ENCODE measurements at places on chromosomes 1 and 21. TPM values are rescaled to one million over a fixed set of nuclear protein-coding genes. Genes with fewer than 3 reads are reported as not detected.

The MRPL37 gene
- total RNA-seq: 84.6 TPM

- no peaks in the 10 kb centered on the region for H3K4me1 ChIP-seq
- no peak for DNase-seq
- H3K27me3 ChIP-seq: no peaks in the 10 kb centered on the region
- no peak overlapping the region for H3K4me3 ChIP-seq
- H3K36me3 ChIP-seq: no peaks in the 10 kb centered on the region
Observed at GRCh38 chr1:76090283-76091203, 16.0 kb downstream of the ST6GALNAC3 start.

The CELA2A gene
- not detected for total RNA-seq

DNA sequence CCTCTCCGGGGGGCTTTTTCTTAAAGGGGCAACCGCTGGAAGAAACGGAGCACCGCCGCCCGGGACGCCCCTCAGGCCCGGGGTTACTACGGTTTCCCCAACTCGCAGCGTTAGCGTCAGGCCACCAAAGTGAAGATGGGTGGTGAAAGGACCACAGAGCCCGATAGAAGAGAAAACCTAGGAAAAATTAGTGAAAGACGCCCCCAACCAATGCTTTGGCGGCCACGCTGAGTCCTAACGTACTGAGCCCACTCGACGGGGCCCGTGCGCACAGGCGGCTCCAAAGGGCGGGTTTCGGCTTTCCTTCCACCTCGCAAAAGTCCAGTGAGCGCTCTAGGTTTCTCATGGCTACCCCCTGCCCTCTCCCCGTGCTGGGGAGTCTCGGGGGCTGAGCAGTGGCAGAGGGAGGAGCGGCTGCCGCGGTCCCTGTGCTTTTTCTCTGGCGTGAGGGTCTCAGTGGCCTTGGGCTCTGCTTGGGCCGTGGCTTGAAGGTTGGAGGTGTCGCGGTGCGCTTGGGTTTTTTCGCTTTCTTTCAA is 12.2 kb upstream of the SPEN start:
- H3K27me3 ChIP-seq: no peaks in the 10 kb centered on the region
- H3K36me3 ChIP-seq: no peaks in the 10 kb centered on the region
- H3K4me1 ChIP-seq: peaks cover 12% of the 10 kb centered on the region
- peak overlapping the region; percentile 61 for H3K4me3 ChIP-seq
- DNase-seq: peak; percentile 68

GRCh38 chr1:24055681-24056080 is 56.3 kb downstream of the MYOM3 start:
- H3K4me3 ChIP-seq: no peak overlapping the region
- H3K36me3 ChIP-seq: no peaks in the 10 kb centered on the region

The P3H1 gene
- 57.8 TPM for total RNA-seq

DNA sequence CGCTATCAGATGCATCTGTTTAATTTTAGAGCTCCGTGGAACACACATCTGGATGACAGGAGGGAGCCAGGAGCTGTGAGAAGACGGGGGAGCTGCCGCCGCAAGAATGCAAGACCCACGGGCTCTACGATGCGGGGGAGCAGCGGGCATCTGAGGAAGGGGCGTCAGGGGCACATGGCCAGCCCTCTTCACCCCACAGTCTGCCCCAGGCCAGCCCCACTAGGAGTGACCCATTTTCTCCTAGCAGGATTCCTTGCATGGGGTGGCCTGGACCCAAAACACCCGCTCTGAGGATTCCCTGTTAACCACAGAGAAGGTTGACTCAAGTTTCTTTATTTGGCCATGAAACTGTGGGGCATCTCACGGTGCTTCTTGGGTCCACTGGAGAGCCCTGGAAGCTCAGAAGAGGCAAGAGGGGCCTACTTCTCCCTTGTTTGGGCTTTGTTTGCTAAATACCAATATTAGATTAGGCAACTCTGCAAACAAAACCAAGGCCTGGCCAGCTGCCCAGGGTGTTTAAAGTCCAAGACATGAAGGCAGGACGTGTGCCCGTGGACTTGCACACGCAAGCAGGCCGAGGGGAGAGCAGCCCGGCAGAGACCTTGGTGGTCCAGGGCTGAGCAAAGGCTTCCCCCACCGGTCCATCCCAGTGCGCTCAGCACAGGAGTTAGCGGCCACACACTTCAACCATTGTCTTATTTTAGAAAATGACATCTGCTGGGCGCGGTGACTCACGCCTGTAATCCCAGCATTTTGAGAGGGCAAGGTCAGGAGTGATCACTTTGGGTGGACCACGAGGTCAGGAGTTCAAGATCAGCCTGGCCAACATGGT is 89.8 kb downstream of the DHRS3 start:
- no peaks in the 10 kb centered on the region for H3K27me3 ChIP-seq
- no peak for DNase-seq
- H3K4me1 ChIP-seq: no peaks in the 10 kb centered on the region
- no peak overlapping the region for H3K27ac ChIP-seq
- no peak overlapping the region for H3K4me3 ChIP-seq

DNA sequence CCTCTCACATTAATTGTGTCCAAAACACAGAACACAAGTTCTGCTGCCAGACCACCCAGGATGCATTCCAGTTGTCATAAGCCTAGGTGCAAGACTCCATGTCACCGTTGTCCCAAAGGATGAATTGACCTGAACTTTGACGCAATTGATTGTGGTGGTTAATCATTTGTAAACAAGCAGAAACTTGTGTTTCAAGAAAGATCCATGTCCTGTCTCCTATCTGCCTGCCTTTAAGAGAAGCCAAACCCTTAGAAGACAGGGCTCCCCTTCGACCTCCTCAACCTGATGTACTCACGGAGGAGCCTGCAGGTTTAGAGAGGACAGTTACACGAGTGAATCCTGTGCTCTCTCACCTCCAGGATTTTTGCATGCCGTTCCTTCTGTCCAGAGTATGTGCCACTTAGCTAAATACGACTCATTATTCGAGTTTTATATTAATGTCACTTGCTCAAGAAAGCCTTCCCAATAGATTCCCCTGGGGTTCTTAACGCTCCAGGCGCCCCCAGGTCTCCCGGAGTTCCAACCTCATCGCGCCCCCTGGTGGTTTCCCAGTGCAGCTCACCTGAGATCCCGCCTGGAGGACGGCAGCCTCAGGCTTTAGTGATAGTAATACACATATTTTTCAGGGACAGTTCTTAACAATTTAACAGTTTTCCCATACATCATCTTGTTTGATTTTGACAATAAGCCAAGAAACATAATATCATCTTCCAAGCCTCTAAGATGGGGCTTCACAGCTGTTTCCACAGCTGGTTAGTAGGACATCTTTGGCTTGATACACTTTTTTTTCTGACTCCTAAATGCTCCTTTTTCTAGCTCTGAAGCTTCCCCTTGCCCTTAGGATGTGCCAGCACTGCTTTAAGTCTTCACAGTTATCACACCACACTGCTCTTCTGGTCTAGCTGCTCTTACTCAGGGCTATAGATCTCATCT is 2.4 kb upstream of the C8B start:
- DNase-seq: peak; percentile 67
- peaks cover 5% of the 10 kb centered on the region for H3K4me1 ChIP-seq
- H3K27ac ChIP-seq: no peak overlapping the region
- no peaks in the 10 kb centered on the region for H3K36me3 ChIP-seq
- H3K4me3 ChIP-seq: no peak overlapping the region

GRCh38 chr1:53025769-53026112 is 36.3 kb upstream of the PODN start:
- H3K4me1 ChIP-seq: no peaks in the 10 kb centered on the region
- no peak overlapping the region for H3K4me3 ChIP-seq
- no peaks in the 10 kb centered on the region for H3K36me3 ChIP-seq
- no peak for DNase-seq
- H3K27ac ChIP-seq: no peak overlapping the region

- no peaks in the 10 kb centered on the region for H3K4me1 ChIP-seq
- no peaks in the 10 kb centered on the region for H3K27me3 ChIP-seq
- DNase-seq: no peak
- no peak overlapping the region for H3K27ac ChIP-seq
Observed at GRCh38 chr1:44447051-44447810, 42.2 kb downstream of the RNF220 start.

GRCh38 chr1:22108339-22109105 is 34.4 kb downstream of the WNT4 start:
- H3K36me3 ChIP-seq: no peaks in the 10 kb centered on the region
- H3K4me3 ChIP-seq: no peak overlapping the region
- no peaks in the 10 kb centered on the region for H3K27me3 ChIP-seq
- no peak overlapping the region for H3K27ac ChIP-seq

The KCNJ9 gene
- not detected for total RNA-seq

DNA sequence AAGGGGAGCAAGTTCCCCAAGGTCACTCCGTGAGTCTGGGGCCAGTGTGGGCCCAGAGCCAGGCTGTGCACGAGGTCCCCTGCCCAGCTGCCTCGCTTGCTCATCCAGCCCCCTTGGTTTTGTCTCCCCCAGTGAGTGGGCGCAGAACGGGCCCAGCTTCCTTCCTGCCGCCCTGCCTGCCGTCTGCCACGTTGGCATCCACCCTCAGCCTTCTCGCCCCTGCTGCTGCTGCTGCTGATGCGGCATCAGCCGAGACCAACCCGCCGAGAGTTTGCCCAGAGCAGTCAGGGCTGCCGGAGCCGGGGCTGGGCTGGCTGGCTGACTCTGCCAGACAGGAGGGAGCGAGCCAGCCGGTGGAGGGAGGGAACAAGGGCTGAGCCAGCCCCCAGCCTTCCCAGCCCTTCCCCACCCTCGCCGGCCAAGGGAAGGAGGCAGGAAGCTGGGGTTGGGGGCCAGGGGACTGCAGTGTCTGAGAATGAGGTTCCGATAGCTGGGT is 31.4 kb upstream of the WASF2 start:
- H3K36me3 ChIP-seq: no peaks in the 10 kb centered on the region
- H3K27me3 ChIP-seq: no peaks in the 10 kb centered on the region
- H3K4me3 ChIP-seq: no peak overlapping the region
- H3K27ac ChIP-seq: no peak overlapping the region
- DNase-seq: no peak
- H3K4me1 ChIP-seq: peaks cover 40% of the 10 kb centered on the region

- H3K4me1 ChIP-seq: peaks cover 4% of the 10 kb centered on the region
- no peaks in the 10 kb centered on the region for H3K27me3 ChIP-seq
- H3K27ac ChIP-seq: no peak overlapping the region
- DNase-seq: no peak
- no peak overlapping the region for H3K4me3 ChIP-seq
- peaks cover 32% of the 10 kb centered on the region for H3K36me3 ChIP-seq
Observed at GRCh38 chr1:193211539-193211938, 25.1 kb upstream of the B3GALT2 start.

GRCh38 chr1:24898909-24899439 is 31.1 kb downstream of the RUNX3 start:
- no peaks in the 10 kb centered on the region for H3K36me3 ChIP-seq
- no peak overlapping the region for H3K4me3 ChIP-seq
- no peak for DNase-seq
- H3K4me1 ChIP-seq: no peaks in the 10 kb centered on the region

The CCDC17 gene
- 2.0 TPM for total RNA-seq

- H3K27ac ChIP-seq: no peak overlapping the region
- H3K36me3 ChIP-seq: no peaks in the 10 kb centered on the region
- H3K27me3 ChIP-seq: no peaks in the 10 kb centered on the region
- no peak for DNase-seq
Observed at GRCh38 chr1:196306421-196306820, 301.8 kb downstream of the KCNT2 start.

The LIN28A gene
- total RNA-seq: 0.15 TPM

- H3K27ac ChIP-seq: no peak overlapping the region
- no peaks in the 10 kb centered on the region for H3K36me3 ChIP-seq
- H3K4me3 ChIP-seq: no peak overlapping the region
Observed at GRCh38 chr1:14743368-14743767, 144.9 kb downstream of the KAZN start.

- no peak for DNase-seq
- H3K27me3 ChIP-seq: no peaks in the 10 kb centered on the region
- H3K4me1 ChIP-seq: peaks cover 38% of the 10 kb centered on the region
- no peak overlapping the region for H3K4me3 ChIP-seq
- H3K36me3 ChIP-seq: no peaks in the 10 kb centered on the region
Observed at GRCh38 chr1:2210084-2210653, 15.6 kb upstream of the FAAP20 start.

The DIO1 gene
- not detected for total RNA-seq

DNA sequence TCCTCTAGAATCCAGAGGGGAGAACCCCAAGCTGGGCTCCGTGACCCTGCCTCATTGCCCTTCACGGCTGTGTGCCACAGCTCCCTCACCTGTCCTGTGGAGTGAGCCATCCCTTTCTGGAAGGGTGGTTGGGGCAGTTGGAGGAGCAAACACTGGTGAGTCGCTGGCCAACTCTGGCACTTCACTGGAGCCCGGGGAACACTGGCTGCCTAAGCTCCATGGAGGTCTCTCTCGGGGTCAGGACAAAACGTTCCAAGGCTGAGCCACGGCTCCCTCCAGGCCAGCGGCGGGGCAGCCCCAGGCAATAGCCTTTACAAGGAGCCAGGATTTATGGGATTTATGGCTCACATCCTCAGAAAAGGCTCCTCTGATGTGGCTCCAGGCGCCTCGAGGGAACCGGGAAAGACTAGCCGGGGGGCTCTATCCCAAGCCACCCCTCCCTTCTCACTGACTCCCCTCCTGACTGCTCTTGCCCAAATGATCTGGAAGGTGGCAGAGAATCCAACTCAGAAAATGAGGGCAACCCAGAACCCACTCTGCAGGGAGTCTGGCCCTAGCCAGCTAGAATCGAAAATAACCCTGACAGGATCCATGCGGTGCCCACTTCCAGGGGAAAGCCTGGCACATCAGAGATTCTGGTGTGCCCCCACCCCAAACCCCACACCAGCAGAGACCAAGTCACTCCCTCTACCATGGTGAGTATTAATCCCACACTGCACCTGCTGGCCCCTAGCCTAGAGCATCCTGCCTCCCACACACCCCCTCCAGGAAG is 75.2 kb downstream of the GLIS1 start:
- no peak for DNase-seq
- no peaks in the 10 kb centered on the region for H3K27me3 ChIP-seq
- no peaks in the 10 kb centered on the region for H3K36me3 ChIP-seq
- H3K4me3 ChIP-seq: no peak overlapping the region
- H3K4me1 ChIP-seq: no peaks in the 10 kb centered on the region

DNA sequence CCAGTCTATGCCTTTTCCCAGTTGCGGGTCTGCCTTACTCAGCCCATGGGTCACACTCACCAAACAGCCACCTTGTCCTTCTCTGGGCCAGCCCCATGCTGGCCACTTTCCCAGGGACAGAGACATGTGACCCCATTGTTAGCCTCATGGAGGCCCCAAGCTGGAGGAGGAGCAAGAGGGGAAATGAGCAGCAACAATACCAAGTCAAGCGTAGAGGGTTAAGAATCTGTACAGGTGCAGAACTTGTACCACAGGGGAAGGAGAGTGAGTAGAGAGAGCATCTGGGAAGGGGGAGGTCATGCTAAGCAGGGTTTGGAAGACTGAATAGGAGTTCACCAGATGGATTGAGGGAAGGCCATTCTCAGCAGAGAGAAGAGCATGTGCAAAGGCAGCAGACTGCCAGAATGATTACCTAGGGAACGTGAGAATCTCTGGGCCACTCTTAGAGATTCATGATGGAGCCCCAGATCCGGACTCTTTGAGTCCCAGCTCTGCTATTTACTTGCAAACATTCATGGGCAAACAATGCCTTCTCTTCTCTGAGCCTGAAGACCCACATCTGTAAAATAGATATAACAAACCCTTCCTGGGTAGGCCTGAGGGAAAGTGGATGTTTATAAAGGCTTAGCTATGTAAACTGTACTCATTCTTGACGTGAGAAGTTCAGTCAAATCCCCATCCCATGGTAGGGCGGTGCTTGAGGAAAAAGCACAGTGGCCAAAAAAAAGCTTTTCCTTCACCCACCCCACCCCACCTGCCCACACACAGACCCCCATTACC is 2.8 kb upstream of the SLC2A1 start:
- no peak overlapping the region for H3K27ac ChIP-seq
- no peak overlapping the region for H3K4me3 ChIP-seq
- H3K36me3 ChIP-seq: no peaks in the 10 kb centered on the region
- no peak for DNase-seq
- no peaks in the 10 kb centered on the region for H3K27me3 ChIP-seq

- H3K27me3 ChIP-seq: peaks cover 65% of the 10 kb centered on the region
- no peak overlapping the region for H3K27ac ChIP-seq
- H3K4me3 ChIP-seq: no peak overlapping the region
- no peaks in the 10 kb centered on the region for H3K36me3 ChIP-seq
- no peak for DNase-seq
Observed at GRCh38 chr1:3141129-3141528, 72.1 kb downstream of the PRDM16 start.

The OR10J1 gene
- not detected for total RNA-seq
